Tibial nerve (tissue), 4 donors: ENCODE measurements at places on chromosomes 2 and 18.

GRCh38 chr2:72980535-72981217 is 63.4 kb downstream of the EMX1 start:
- no peak overlapping the region for H3K4me3 ChIP-seq
- DNase-seq: no peak
- H3K4me1 ChIP-seq: no peaks in the 10 kb centered on the region
- no peak overlapping the region for H3K27ac ChIP-seq
- no peaks in the 10 kb centered on the region for H3K27me3 ChIP-seq
- peaks cover 34% of the 10 kb centered on the region for H3K36me3 ChIP-seq

DNA sequence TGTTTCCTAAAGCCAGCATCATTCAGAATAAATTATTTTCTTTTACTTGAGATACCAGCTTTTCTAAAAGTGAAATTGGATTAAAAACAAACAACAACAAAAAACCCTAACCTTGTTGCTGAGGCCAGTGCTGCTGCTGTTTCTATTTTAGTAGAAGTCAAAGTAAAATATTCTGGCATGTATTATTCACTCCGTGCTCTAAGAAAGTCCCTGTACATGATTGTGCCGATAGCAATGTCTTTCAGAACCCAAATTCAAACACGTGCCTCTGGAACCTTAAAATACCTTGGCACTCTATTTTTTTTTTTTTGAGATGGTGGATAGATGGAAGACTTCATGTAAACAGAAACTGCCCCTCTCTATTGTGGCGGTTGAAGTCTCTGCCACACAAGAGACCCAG is 43.7 kb downstream of the TANC1 start:
- peaks cover 26% of the 10 kb centered on the region for H3K4me1 ChIP-seq
- peaks cover 22% of the 10 kb centered on the region for H3K36me3 ChIP-seq
- H3K27ac ChIP-seq: peak overlapping the region; percentile 52

DNA sequence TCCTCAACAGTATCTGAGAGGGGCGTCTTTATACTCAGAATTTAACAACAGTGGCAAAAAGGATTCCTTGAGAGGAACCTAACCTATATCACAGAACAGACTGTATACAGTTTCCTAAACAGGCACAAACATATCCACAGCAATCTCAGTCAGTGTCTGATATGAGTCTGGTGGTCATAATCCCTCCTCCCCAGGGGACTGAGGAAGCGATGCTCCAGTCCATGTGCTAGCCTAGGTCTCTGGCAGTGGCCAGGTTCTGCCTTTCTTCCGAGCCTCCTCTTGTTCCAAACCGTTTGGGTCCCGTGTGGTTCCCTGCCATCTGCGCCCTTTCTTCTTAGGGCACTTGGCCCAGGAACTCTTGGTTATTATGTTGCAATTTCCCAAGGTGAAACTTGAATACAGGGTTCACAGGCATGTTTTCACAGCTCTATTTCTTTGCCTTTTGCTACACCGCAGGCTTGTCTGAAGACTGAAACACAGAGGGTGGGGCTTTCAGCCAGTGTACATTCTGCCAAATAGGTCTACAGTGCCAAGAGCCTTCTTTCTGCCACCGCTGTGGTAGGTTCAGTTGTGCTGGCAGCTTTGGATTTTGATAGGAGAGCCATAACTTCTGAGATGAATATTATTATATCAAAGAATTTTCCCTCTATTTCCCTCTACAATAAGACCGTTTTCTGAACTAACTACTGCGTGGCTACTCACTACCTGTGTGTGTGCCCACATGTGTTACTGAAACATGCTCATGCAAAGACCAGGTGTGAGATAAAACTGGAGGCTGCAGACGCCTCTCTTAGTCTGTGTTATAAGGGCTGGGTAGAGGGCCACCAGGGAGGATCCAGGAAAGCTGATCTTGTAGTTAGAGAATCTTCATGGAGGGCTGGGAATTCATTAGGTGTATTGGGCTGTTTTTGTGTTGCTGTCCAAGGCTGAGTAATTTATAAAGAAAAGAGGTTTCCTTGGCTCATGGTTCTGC is 75.0 kb upstream of the HAAO start:
- H3K4me3 ChIP-seq: no peak overlapping the region
- no peaks in the 10 kb centered on the region for H3K27me3 ChIP-seq
- peak overlapping the region; percentile 64 for H3K27ac ChIP-seq
- no peak for DNase-seq
- no peaks in the 10 kb centered on the region for H3K36me3 ChIP-seq
- H3K4me1 ChIP-seq: no peaks in the 10 kb centered on the region

DNA sequence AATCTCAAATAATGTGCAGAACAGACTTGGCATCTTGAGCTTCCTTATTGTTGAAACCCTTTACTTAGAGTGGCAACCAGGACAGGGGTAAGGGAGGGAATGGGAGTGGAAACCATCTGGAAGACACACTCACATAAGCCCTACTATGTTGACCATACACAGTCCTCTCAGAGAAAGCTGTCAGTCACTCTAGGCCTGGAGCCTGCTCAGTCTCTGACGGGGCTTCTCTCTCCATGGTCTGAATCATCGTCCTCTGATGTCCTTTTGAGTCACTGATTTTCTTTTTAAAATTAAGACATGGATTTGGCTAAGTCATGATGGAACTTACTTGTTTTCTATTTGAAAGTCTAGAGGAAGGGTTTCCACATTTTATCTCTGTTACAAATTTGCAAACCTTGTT is 74.0 kb downstream of the MYO1B start:
- no peaks in the 10 kb centered on the region for H3K36me3 ChIP-seq
- no peak overlapping the region for H3K27ac ChIP-seq
- DNase-seq: no peak
- no peak overlapping the region for H3K4me3 ChIP-seq
- H3K27me3 ChIP-seq: no peaks in the 10 kb centered on the region

- H3K36me3 ChIP-seq: no peaks in the 10 kb centered on the region
- H3K4me3 ChIP-seq: peak overlapping the region; percentile 95
- no peak for DNase-seq
- H3K27ac ChIP-seq: peak overlapping the region; percentile 94
- peaks cover 19% of the 10 kb centered on the region for H3K4me1 ChIP-seq
These were observed 11.3 kb downstream of the OSR1 start for GRCh38 chr2:19346983-19347618.

- no peak overlapping the region for H3K27ac ChIP-seq
- no peak overlapping the region for H3K4me3 ChIP-seq
- H3K27me3 ChIP-seq: no peaks in the 10 kb centered on the region
- no peak for DNase-seq
- H3K4me1 ChIP-seq: no peaks in the 10 kb centered on the region
- no peaks in the 10 kb centered on the region for H3K36me3 ChIP-seq
These were observed 53.7 kb downstream of the SH2D6 start for GRCh38 chr2:85472261-85472660.

DNA sequence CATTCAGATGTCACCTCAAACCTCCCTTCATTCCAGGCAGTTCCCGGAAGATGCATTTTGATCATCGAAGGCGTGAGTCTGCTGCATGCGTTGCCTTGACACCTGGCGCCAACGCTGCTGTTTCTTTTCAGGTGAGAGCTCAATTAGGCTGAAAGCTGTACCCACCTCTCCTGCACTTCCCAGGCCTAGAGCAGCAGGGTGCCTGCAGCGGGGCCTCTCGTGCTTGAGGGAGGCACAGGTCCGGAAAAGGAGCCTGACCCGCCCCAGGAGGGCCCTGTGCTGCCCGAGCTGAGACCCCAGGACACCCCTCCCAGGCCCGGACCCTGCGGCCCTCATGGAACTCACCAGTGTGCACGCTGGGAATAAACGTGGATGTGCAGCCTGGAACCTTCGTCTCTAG is 31.4 kb upstream of the KCNG2 start:
- H3K36me3 ChIP-seq: no peaks in the 10 kb centered on the region
- DNase-seq: no peak
- no peaks in the 10 kb centered on the region for H3K27me3 ChIP-seq
- H3K4me3 ChIP-seq: no peak overlapping the region
- no peak overlapping the region for H3K27ac ChIP-seq

DNA sequence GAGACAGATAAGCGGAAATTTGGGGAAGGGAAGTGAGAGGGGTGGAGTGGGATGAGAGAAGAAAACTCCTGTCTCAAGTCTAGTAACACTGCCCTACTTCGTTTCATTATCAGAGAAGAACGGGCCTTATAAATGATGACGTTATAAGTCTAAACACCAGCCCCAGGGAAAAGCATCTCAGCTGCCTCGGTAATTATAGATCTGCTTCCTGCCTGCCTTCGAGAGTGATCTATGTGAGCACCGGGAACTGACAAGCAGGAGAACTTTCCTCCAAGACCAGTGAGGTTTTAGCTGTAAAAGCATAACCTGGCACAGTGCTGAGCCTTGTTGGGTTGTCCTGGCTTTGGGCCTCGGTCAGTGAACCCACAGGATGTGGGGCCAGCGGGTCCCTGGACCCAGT is 227.9 kb upstream of the SIX2 start:
- H3K27ac ChIP-seq: no peak overlapping the region
- H3K4me3 ChIP-seq: no peak overlapping the region
- DNase-seq: no peak
- peaks cover 15% of the 10 kb centered on the region for H3K4me1 ChIP-seq

- H3K27ac ChIP-seq: no peak overlapping the region
- no peaks in the 10 kb centered on the region for H3K36me3 ChIP-seq
- H3K4me3 ChIP-seq: no peak overlapping the region
- no peak for DNase-seq
- H3K4me1 ChIP-seq: no peaks in the 10 kb centered on the region
These were observed 10.1 kb upstream of the NAT8 start for GRCh38 chr2:73652348-73652747.

- H3K36me3 ChIP-seq: peaks cover 21% of the 10 kb centered on the region
- no peak for DNase-seq
- H3K27me3 ChIP-seq: no peaks in the 10 kb centered on the region
- H3K27ac ChIP-seq: no peak overlapping the region
These were observed 5.5 kb downstream of the RNPEPL1 start for GRCh38 chr2:240573516-240574385.

DNA sequence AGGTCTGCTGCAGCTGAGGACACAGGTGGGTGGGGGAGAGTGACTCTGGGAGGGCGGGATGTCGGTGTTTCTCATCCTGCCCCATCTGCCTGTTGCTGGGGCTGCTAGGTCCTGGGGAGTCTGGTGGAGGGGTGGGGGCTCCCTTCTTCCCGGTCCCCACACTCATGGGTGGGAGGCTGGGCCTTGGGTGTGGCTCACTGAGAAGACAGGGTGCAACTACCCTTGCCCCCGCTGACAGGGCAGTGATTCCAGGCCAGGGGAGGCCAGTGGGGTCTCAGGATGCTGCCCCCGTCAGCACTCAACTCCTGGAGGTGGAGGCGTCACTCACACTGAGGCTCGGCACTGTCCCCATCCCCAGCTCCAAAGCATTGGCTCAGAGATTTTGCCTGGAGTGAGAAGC is 7.7 kb upstream of the NFATC1 start:
- no peak for DNase-seq
- H3K27ac ChIP-seq: no peak overlapping the region
- peaks cover 4% of the 10 kb centered on the region for H3K4me1 ChIP-seq
- H3K36me3 ChIP-seq: no peaks in the 10 kb centered on the region
- H3K4me3 ChIP-seq: no peak overlapping the region

GRCh38 chr2:163735685-163736432 is at the start of gene FIGN:
TSS of gene FIGN (minus strand) at chr2:163736008. CDS start at chr2:163734927, 1,081 bp downstream.
- H3K36me3 ChIP-seq: no peaks in the 10 kb centered on the region
- H3K4me1 ChIP-seq: no peaks in the 10 kb centered on the region
- peak; percentile 61 for DNase-seq
- peak within 1 kb of the TSS; percentile 52 for H3K4me3 ChIP-seq
- peak within 1 kb of the TSS; percentile 98 for H3K27ac ChIP-seq

DNA sequence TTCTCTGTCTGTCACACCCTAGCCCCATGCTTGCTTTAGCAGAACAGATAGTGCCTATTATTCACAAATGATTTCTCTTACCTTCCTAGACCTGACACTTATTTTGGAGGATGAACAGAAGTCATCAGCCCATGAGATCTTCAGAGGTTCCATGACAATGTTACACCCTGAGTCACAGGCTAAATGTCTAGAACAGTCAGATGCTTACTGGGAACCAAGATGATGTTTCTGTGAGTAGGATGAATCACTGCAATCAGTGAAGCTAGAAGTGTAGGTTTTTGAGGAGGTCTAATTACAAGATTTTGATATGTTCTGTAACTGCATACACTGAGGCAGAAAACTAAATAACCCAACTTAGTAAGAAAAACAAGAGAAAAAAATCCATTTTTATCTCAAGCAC is 123.0 kb upstream of the THUMPD2 start:
- no peak overlapping the region for H3K4me3 ChIP-seq
- H3K27me3 ChIP-seq: no peaks in the 10 kb centered on the region
- H3K36me3 ChIP-seq: no peaks in the 10 kb centered on the region
- H3K27ac ChIP-seq: no peak overlapping the region

DNA sequence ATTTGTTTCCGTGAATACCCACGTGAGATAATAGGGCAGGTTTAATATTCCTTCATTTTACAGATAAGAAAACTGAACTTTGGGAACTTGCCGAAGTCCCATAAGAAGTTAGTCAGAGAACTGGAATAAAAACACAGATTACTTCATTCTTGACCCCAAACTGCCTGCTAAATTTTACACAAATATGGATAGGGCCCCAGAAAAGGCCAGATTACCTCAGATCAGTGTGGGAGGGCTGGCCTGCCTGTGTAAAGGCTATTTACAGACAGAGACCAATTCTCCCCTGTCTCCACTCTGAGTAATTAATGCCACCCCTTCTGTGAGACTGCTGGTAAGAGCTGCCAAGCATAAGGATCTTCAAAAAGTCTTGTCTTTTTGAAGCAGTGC is 139.2 kb downstream of the MGAT5 start:
- H3K4me3 ChIP-seq: no peak overlapping the region
- no peak for DNase-seq
- no peaks in the 10 kb centered on the region for H3K36me3 ChIP-seq
- no peaks in the 10 kb centered on the region for H3K27me3 ChIP-seq

- H3K4me3 ChIP-seq: no peak overlapping the region
- DNase-seq: no peak
- H3K36me3 ChIP-seq: no peaks in the 10 kb centered on the region
- no peak overlapping the region for H3K27ac ChIP-seq
- H3K4me1 ChIP-seq: no peaks in the 10 kb centered on the region
These were observed 127.5 kb downstream of the PTGR3 start for GRCh38 chr18:75081486-75081885.

- H3K36me3 ChIP-seq: no peaks in the 10 kb centered on the region
- H3K27ac ChIP-seq: no peak overlapping the region
- H3K27me3 ChIP-seq: no peaks in the 10 kb centered on the region
- H3K4me1 ChIP-seq: no peaks in the 10 kb centered on the region
- DNase-seq: no peak
These were observed 150.9 kb downstream of the CD8B2 start for GRCh38 chr2:106638043-106638442.
